Stimulated activated CD8-positive, alpha-beta memory T cell treated with anti-CD3 and anti-CD28 coated beads, Interleukin-4, amount 100 ng/mL, for 4 hours (primary cell): ENCODE measurements at places on chromosomes 5 and 9.

DNA sequence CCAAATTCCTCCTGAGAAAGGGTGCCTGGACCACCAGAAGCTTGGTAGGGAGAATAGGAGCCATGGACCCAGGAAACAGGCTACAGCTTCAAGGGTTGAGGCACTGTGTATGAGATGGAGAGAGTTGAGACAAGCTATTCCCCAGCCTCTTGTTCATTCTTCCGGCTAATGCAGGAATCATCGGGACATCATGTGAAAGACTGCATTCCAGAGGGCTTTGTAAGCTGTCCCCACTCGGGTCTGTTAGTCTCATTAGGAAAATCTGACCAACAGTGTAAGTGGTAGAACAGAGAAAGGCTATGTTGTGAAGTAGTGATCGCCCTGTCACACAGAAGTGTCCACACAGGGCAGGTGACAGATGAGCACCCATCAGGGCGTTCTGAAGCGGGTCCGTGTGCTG lies 81.4 kb downstream of the GABBR2 start:
- no peak for DNase-seq

GRCh38 chr5:6048746-6049145 lies 329.6 kb downstream of the MED10 start:
- no peak for DNase-seq

DNA sequence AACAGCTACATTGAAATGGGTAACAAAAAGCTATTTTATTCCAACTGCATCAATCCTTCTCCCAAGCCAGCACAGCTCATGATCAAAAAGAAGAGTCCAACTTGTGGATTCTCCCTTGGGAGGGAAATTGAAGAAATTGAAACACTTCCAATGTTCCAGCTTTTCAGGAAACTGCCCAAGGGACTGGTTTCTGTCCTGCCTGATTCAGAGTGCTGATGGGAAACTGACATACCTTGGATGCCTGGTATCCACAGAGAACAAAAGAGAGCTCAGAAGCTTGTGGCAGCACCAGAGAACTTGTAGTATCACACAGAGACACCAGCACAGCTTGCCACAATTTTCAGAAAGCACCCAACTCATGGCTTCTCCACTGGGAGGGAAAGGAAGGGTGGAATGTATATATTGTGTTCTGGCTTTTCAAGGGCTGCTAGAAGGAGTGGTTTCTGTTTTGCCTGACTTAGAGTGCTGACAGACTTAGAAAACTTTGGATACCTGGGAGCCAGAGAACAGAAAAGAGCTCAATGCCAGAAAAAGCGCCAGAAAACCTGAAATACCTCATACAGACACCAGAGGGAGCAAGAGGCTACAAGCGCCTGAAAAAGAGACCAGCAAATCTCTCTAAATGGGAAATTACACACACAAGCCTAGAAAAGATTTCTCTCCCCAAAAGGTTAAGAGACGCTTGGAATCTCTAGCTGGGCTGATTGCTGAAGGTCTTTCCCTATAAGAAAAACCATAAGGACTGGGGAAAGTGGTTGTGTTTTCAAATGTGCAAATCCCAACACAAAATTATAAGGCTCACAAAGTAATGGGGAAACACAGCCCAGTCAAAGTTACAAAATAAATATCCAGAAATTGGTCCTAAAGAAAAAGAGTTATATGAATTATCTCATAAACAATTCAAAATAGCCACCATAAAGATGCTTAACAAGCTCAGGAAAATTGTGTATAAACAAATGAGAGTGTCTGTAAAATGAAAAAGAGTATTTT lies 178.8 kb downstream of the SPOCK1 start:
- DNase-seq = no peak

- DNase-seq = no peak
Observed at GRCh38 chr9:134811079-134811672, 69.4 kb upstream of the FCN2 start.
